ENCODE measurements at places on chromosomes 5 and 9.

GRCh38 chr9:96553070-96553469, 66.6 kb downstream of the CDC14B start:
- no peak for DNase-seq

DNA sequence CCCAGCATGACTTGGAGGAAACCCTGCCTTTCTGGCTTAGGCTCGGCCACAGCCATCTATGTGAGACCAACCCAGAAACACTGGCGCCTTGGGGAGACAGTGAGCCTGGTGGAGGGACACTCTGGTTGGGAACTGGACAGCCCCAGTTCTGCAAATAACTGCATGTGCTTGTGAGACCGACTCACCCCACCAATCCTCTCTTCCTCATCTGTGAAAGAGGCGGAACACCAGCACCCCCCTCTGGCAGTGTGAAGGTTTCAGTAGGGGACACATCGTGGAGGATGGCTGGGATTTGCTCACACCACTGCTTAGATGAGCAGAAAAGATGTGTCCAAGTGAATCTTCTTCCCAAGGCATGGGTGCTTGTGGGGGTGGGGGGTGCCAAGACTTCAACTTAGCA, 43.4 kb upstream of the N4BP3 start:
- peak; percentile 59 for DNase-seq

GRCh38 chr5:124274949-124275348, 471.5 kb downstream of the ZNF608 start:
- no peak for DNase-seq

DNA sequence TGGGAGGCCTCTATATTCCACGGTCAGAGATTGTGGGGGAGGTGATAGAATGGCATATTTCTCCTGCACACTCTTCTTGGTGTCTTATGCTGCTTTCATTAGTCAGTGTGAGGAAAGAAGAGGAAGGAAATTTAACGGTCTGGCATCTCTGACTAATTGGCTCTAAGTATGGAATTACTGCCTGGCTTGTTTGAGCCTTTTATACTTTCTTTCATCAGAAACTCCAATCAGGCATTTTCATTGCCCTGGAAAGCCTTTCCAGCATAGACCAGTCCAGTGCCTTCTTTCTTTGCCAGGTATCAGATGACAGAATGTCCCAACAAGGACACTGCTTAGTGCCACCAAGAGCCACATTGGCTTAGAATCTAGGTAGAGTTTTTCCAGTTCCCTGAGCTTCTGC, 30.2 kb downstream of the CYSTM1 start:
- no peak for DNase-seq

GRCh38 chr9:76296561-76297310, 97.5 kb downstream of the RFK start:
- no peak for DNase-seq

- DNase-seq: peak; percentile 3
These were observed at the start of gene ACOT12 for GRCh38 chr5:81393783-81394718. Gene ACOT12 (minus strand): TSS chr5:81394134. CDS start chr5:81394114, 20 bp downstream.

DNA sequence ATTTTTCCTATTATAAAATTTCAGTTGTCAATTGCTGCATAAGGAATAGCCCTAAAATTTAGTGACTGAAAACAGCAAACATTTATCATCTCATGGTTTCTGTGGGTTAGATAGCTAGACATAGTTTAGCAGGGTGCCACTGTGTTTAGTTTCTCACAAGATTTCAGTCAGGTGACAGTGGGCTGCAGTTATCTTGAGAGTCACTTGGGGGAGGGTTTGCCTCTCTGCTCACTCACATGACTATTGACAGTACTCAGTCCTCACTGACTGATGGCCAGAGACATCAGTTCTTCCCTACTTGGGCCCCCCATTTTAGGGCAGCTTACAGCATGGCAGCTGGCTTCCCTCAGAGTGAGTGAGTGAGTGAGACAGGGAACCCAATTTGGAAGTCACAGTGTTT, 42.0 kb downstream of the PBX3 start:
- DNase-seq: no peak

GRCh38 chr5:54296386-54296785, 14.0 kb downstream of the ARL15 start:
- no peak for DNase-seq

DNA sequence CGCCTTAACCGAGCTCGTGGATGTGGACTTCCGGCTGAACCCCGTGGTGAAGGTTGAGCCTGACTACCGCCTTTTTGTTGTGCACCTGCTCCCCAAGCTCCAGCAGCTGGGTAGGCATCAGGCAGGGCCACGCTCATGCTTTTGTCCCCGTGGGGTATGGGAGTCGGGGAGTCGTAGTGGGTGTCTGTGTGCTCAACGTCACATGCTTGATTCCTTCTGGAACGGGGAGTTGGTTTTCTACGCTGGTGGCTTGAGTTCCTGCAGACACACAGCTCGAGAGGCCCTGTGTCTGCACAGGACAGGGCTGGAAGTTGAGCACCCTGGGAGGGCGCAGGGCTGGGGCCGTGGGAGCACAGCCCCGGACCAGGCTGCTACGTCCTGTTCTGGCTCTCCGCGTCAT, 8.0 kb downstream of the CEP72 start:
- DNase-seq: no peak

DNA sequence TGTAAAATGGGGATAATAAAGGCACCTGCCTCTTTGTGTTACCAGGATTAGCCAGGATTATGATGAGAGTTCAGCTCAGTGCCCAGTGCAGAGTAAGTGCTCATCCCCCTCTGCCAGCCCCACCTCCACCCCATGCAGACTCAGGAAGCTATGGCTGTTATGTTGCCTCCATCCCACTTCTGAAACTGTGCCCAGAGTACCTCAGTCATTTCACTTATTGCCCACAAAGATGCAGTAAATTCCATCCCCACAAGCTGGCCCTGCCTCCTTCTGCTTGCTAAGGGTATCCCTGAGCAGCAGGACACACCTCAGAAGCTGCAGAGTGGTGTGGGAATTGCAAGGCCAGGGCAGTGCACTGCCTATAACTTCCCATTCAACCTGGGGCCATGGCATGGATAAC, 415.1 kb downstream of the SPOCK1 start:
- no peak for DNase-seq

GRCh38 chr9:6877671-6878161, 119.9 kb downstream of the KDM4C start:
- no peak for DNase-seq

DNA sequence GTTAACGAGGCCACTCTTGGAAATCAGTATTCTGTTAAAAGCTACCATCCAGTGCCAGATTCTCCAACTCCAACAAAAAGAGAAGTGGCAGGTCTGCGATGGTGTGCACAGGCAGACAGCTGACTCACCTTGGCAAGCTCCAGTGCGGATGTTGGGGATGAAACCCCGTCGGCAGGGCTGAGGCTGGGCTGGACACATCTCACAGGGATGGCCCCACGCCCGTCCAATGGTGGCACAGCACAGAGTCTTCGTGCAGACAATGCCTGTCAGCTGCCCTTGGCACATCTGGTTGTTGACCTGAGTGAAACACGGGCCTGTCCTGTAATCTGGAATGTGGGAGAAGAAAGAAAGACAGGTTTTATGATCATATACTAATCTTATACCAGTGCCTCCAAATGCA, 73.4 kb downstream of the FBN2 start:
- DNase-seq: no peak

DNA sequence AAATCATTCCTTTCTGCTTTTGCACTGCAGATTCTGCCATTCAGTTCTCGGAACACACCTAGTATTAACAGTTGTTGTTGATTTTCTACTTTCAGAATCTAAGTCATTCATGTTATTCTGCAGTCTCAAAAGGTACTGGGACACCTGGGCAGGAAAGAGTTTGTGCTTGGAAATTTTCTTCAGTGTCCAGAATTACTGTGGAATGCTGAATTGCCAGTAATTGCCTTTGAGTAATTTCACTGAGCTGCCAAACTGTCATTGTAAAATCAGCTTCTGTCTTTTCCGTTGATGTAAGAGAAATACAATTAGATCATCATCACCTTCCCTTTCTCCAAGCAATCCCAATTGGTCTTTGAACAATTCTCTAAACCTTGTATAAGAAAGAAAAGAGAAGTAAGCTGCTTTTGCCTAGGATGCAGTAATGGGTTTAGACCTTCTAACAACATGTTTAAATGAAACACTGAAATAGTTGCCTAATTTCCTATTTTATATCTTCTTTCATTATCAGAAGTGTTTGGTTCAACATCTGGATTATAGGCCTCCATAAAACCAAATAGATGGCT, 75.7 kb upstream of the TGFBR1 start:
- DNase-seq: no peak

GRCh38 chr5:95821110-95822021, 1.2 kb downstream of the GLRX start:
- no peak for DNase-seq

- DNase-seq: peak; percentile 6
These were observed 24.7 kb downstream of the ZDHHC11B start for GRCh38 chr5:759781-760362.

- no peak for DNase-seq
These were observed 39.6 kb downstream of the SH3PXD2B start for GRCh38 chr5:172414531-172415361.

GRCh38 chr5:139761057-139761450, 34.6 kb upstream of the PSD2 start:
- DNase-seq: no peak

DNA sequence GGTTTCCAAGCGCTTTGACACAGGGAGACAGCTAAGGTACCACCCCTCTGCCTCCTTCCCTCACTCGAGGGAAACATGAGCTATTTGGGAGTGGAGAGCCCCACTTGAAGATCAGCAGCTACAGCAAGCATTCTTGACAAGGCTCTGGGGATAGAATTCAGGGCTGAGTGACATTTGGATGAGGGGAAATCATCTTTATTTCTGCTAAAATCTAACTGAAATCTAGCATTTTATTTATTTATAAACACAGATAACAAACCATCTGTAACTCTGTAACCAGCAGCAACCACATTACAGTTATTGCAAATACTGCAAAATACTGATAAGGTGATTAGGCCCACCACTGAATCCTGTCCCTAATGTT, 22.4 kb downstream of the RNF130 start:
- no peak for DNase-seq

DNA sequence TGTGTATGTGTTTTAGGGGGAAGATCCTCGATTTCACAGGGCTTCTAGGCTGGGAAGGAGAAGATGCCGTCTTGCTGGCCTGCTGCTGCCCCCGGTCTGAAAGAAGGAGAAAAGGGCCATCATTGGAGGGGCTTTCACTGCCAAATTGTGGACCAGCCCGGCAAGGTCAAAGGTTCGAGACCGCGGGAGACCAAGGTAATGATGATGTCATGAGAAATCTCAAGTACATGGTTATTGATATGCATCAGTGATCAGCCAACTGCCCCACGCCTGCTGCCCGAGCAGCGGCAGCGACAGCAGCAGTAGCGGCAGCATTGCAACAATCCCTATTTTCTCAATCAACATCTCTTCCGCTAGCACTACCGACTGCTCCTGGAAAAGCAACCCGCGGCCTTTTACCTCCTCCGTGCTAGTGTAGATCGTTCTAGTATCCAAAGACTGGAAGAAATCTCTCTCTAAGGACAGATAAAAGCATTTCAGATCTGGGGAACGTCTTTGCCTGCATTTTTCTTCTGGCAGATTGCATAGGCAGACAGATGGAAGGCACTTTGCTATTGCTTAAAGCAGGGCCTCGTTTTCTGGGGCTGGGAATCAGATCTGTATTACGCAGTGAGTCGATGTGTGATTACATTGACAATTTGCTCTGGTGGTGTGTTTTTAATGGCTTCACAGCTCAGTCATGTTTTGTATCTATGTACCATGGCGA, 215.3 kb downstream of the MEF2C start:
- DNase-seq: no peak

- no peak for DNase-seq
These were observed 125.4 kb downstream of the ATPSCKMT start for GRCh38 chr5:10124287-10124686.

- no peak for DNase-seq
These were observed 3.6 kb downstream of the LURAP1L start for GRCh38 chr9:12778389-12778788.

DNA sequence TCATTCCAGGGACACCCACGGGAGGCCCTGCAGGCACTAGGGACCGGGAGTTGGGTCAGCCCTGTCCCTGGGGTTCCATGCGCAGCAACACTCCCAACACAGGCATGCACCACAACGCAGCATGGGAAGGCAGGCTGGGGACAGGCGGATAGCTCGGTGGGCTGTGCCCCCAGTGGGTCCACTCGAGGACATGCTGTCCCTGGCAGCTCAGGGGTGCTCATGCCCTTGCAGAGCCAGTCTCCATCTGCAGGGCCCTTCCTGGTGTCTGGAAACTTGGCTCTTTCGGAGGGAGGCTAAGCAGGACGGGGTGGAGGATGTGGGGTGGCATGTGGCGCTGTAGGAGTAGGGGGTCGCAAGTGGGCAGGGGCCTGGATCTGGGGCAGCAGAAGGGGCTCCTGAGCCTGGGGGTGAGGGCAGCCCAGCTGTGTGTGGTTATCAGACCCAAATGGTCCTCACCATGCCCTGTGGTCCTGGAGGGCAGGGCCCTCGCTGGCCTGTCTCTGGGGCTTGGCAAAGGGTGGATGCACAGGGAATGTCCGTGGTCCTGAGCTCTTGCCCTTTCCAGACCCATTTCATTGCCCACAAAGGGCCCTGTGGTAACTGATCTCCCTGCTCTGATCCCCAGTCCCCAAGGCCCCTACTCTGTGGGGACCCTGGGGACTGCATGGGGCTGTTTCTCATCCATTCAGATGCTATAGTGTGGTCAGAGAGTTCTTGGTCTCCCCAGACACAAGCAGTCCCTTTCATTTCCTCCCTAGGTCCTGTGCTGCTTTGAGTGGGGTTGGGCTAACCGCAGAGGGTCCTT, 90.3 kb upstream of the PHYKPL start:
- no peak for DNase-seq

GRCh38 chr5:2634399-2635176, 116.9 kb downstream of the IRX2 start:
- no peak for DNase-seq

DNA sequence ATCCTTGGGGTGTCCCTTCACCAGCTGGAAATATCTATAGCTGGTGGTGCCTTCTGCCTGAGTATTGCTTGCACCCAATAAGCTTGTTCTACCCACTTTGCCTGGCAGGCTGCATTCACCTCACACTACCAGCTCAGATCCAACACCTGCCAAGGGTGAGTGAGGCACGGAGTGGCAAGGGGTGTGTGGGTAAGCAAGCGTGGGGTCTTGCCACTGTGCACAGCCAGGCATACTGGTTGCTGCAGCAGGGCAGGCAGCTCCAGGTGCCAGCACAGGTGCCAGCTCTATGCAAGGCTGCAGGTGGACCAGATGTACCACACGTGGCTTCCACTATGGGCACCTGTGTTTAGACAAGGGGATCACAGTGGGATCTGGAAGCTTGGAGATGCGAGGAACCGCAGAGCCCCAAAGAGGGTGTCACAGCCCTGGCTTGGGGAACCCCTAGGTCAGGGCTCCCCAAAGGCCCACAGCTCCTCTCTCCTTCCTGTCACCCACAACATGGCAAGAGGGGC, 167.7 kb upstream of the MRPS30 start:
- no peak for DNase-seq

DNA sequence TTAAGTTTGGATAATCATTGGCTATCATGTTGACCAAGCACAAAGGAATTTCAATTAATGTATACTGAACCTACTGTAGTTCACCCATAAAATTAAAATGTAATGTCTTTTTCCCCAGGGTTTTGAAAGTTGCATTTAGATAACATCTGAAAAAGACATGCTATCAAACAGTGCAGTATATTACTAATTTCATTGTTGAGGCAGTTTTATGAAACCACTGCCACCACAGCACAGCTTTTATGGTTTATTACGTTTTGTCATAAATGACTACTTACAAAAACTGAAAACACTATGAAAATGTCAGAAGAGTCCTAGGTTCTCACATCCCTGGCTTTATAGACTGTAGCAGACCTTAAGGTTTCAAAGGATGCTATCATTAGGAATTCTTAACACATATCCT, 32.0 kb upstream of the HAPLN1 start:
- DNase-seq: no peak
